ENCODE measurements at places on chromosomes 3 and 15.

DNA sequence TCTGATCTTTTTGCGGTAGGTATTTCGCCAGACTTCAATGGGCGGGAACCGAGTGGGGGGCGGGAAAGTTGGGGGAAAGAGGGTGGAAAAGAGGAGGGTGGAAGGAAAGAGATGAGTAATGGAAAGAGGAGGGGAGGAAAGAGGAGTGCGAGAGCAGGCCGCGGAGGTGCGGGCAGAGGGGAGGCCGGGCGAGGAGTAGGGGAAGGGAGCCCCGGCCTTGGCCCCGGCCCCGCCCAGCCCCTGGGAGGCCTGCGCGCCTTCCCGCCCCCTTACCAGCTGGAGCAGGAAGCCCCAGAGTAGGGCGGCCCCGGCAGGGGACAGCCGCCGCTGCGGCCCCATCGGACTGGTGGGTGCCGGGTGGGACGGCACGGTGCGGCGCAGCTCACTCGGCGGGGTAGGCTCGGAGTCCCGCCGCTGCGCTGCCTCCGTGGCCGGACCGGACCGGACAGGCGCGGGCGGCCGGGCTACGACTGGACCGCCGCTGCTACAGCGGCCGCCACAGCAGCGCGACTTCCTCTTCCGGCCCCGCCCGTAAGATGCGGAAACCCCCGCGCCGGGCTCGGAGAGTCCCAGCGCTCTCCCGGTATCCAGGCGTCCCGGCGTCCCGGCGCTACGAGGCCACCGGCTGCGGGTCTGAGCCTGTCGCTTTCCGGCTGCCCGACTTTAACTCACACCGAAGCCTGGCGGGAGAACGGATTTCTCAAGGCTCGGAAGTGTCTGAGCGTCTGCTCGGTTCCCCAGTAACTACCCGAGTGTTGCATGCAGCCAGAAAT is at the start of gene SPPL2A:
SPPL2A (minus strand) TSS at position 512 of the 773 bp plus-strand sequence; CDS start at position 339, 173 bp downstream.
- DNase-seq: peak; percentile 92

- DNase-seq: no peak
These were observed 116.8 kb downstream of the TPRG1 start for GRCh38 chr3:189288348-189289235.

- no peak for DNase-seq
These were observed 72.0 kb upstream of the HERC1 start for GRCh38 chr15:63905558-63906265.

- DNase-seq: no peak
These were observed 93.3 kb upstream of the TRIM42 start for GRCh38 chr3:140584549-140584948.

DNA sequence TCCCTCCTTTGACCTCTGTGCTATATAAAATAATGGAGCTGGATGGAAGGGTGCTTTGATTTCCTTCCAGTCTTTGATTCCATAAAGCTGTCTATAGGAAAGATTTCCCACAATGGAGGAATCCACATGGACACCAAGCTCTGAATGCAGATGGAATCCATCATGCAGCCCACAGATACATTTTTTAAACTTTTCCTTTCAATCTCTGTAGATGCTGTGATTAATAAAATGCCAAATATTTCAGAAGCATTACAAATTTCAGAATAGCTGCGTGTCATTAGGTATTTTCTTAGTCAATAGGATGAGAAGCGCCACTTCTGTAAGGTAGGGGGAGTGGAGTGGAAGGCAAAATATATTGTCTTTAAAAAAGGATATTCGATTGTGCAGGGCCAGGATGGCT is 489.0 kb downstream of the NTRK3 start:
- peak; percentile 29 for DNase-seq

GRCh38 chr3:31831591-31831990 is 149.5 kb downstream of the OSBPL10 start:
- no peak for DNase-seq

GRCh38 chr3:120763601-120764000 is 21.1 kb downstream of the GTF2E1 start:
- peak; percentile 16 for DNase-seq

DNA sequence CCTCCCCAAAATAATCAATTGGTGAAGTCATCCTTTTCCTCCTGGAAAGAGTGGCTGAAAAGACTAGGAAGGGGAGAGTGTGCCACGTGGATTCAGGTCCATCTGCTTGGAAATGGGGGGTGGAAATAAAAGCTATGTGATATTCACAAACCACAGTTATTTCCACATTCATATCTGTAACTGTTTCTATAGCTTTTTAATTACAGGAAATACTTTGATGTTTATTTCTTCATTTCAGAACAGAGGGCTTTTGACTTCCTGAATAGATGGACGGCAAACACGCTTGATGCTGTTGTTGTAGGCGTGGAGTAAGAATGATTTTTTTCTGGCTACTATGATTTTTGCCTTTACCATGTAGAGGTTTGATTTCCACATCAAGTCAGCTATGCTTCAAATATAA is 10.1 kb downstream of the AADACL2 start:
- no peak for DNase-seq

GRCh38 chr3:69542089-69542804 is 156.4 kb upstream of the FRMD4B start:
- DNase-seq: no peak

- DNase-seq: peak; percentile 79
These were observed 295.8 kb upstream of the THBS1 start for GRCh38 chr15:39285071-39285470.

- DNase-seq: no peak
These were observed 14.8 kb upstream of the IL1RAP start for GRCh38 chr3:190499122-190499521.

- DNase-seq: peak; percentile 67
These were observed at the start of gene NOX5 for GRCh38 chr15:69014454-69014853. Gene NOX5 (plus strand): TSS chr15:69014695. CDS start chr15:69014736, 41 bp downstream.

GRCh38 chr3:106229495-106230278 is 360.9 kb upstream of the CBLB start:
- no peak for DNase-seq

DNA sequence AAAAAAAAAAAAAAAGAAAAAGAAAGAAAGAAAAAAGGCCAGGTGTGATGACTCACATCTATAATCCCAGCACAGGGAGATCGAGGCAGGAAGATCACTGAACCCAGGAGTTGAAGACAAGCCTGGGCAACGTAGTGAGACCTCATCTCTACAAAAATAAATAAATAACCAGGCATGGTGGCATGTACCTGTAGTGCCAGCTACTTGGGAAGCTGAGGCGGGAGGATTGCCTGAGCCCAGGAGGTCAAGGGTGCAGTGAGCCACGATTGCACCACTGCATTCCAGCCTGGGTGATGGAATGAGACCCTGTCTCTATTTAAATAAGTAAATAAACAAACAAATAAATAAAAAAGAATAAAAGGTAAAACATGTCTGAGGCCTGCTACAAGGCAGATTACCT is 39.3 kb upstream of the LACTB start:
- DNase-seq: no peak

- peak; percentile 85 for DNase-seq
These were observed 26.4 kb upstream of the ATP8B4 start for GRCh38 chr15:50145451-50145872.

DNA sequence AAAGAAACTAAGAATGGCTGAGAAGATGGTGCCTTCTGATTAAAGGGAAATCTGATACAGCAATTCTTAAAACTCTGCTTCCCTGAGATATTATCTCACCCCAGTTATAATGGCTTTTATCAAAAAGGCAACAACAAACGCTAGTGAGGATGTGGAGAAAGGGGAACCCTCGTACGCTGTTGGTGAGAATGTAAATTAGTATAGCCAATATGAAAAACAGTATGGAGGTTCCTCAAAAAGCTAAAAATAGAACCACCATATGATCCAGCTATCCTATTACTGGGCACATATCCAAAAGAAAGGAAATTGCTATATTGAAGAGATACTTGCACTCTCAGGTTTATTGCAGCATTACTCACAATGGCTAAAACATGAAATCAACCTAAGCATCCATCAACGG is 65.1 kb downstream of the GOLIM4 start:
- no peak for DNase-seq

GRCh38 chr15:37794947-37795346 is 139.5 kb upstream of the TMCO5A start:
- DNase-seq: no peak

GRCh38 chr15:25982736-25983135 is 119.6 kb upstream of the ATP10A start:
- DNase-seq: no peak

DNA sequence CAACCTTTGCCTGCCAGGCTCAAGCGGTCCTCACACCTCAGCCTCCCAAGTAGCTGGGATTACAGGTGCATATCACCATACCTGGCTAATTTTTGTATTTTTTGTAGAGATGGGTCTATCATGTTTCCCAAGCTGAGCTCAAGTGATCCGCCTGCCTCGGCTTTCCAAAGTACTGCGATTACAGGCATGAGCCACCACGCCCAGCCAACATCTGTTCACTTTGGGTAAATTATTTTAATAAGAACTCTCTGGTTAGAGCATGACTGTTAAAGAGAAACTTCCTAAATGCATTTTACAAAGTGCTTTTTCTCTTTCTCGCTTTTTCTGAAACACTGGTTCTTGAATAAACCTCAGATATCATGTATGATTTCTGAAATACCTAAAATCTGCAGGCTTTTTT is 172.5 kb downstream of the PTPRG start:
- DNase-seq: no peak

GRCh38 chr3:138384976-138385375 is 36.6 kb downstream of the MRAS start:
- no peak for DNase-seq

DNA sequence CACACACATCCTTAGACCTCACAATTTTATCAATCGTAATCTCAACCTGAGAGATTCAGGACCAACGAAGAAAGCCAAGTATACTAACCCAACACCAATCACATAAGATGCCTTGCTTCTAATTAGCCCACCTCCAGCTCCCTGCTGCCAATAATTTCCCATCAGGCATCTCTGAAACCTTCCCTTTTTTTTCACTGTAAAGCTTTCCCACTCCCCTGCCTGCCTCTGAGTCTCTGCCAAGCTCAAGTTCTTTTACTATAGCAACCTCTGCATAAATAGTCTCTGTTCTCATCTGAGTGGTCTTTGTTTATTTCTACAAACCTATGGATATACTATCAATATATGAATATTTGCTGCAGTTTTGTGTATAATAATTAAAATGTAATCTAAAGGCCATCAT is 86.5 kb downstream of the PIK3CB start:
- no peak for DNase-seq

- peak; percentile 35 for DNase-seq
These were observed 27.6 kb upstream of the GAP43 start for GRCh38 chr3:115595611-115596275.

GRCh38 chr15:49844390-49844789 is 223.5 kb downstream of the DTWD1 start:
- DNase-seq: no peak

- no peak for DNase-seq
These were observed 413.3 kb downstream of the CNTN6 start for GRCh38 chr3:1506090-1506489.

- peak; percentile 72 for DNase-seq
These were observed 492 bp downstream of the TMCC1 start for GRCh38 chr3:129892857-129893580.

DNA sequence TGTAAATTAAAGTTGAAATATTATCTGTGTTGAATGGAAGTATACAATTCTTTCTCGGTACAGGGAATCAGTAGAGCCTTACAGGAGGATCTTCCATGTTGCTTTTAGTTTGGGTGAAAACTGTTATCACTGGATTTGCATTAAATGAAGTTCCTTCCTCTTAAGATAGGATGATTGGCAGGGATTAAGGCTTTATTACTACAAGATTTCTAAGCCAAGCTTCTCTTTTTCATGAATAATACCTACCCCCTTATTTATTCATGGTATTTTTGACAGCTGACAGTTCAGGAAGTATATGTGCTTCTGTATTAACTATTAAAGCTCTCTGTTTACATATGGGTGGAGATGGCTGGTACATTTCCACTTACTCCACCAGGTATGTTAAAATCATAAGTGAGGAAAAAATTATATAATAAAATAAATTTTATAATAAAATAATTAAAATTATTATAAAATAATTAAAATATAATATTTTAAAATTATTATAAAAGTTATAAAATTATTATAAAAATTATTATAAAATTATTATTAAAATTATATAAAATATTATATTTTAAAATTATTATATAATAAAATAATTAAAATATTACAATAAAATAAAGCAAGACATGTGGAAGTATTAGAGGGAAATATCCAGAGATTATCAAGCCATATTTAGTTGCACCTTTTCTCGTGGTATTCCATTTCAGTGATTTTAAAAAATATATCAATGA is 332.9 kb downstream of the ROBO2 start:
- no peak for DNase-seq

DNA sequence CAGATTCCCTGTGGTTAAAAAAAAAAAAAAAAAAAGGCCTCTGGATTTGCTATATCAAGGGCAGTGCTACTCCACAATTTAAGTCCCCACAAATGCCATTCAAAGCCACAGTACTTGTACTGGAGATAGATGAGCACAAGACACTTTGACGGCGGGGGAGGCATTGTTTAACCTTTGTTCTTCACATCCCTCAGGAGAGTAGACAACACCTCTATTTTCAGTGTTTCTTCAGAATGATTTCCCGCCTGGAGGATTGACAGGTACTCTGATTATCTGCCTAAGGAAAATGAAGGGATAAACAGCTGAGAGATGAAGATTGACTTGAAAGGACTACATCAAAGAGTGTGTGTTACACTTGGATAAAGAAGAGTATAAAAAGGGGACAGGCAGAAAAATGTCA is 58.7 kb downstream of the OTOL1 start:
- no peak for DNase-seq

DNA sequence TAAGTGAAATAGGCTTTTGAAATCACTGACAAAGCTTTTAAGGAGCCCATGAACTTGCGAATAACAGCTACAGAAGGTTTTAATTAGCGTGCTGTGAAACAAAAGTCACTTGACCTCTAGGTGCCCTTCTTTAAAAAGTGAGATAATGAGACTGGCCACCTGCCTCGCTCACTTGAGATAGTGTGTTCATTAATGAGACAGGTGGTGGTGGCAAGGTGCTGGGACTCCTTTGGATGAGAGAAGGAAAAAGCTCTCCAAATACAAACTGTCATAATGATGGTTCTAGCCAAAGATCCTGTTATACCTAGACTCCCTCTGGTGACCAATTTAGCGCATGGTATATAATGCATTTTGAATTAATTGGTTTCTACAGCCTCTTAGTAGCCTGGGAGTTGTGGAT is 22.7 kb upstream of the IREB2 start:
- peak; percentile 29 for DNase-seq

DNA sequence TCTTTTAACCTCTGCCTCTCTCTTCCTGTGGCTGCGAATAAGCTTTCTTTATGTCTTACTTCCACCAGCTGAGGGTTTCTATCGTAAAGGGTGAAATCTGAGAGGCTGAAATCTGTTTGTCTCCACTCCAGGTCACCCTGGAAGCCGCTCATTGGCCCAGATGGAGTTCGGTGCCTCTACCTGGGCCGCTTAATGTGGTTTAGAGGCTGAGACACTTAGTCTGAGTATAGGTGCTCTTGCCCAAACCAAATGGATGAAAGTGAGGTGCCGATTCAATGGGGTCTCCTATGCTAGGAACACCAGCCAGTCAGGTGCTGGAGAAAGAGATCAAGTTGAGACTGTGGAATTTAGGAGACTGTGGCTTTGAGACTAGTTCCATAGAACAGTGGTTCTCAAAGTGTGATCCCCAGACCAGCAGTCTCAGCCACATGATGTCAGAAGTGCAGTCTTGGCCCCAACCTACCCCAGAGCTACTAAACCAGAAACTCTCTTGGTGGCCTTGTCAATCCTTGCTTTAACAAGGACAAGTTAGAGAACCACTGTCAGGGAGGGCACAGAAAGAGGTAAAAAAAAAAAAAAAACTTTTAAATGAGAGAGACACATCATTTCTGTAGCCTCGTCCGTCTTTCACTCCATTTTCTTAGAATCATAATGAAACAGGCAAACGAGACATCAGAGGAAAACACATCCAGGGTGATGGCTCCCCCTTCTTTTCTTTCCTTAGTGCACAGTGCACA is 54.9 kb upstream of the CCR2 start:
- DNase-seq: no peak
